ENCODE measurements at places on chromosomes 1 and 21.

- no peak for DNase-seq
Measured at GRCh38 chr1:190551638-190552037, 74.0 kb upstream of the BRINP3 start.

- DNase-seq = no peak
Measured at GRCh38 chr1:204145033-204145504, 6.8 kb downstream of the ETNK2 start.

DNA sequence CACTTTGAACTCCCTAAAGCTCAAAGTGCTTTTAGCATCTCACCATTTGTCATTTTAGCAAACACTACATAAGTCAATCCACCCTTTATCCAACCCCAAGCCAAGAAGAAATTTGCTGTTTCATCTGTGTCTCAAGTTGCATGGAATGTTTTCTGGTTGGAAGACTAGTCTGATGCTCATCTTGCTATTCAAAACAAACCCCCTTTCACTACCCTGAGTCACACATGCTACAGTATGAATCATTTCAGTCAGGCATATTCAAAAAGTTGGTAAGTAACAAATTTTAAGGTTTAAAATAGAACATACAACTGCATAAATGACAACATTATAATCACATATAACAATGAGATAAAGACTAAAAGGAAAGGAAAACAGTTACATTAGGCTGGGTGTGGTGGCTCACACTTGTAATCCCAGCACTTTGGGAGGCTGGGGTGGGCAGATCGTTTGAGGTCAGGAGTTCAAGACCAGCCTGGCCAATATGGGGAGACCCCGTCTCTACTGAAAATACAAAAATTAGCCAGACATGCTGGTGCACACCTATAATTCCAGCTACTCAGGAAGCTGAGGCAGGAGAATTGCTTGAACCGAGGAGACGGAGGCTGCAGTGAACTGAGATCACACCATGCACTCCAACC, 38.7 kb downstream of the DSTYK start:
- no peak for DNase-seq

DNA sequence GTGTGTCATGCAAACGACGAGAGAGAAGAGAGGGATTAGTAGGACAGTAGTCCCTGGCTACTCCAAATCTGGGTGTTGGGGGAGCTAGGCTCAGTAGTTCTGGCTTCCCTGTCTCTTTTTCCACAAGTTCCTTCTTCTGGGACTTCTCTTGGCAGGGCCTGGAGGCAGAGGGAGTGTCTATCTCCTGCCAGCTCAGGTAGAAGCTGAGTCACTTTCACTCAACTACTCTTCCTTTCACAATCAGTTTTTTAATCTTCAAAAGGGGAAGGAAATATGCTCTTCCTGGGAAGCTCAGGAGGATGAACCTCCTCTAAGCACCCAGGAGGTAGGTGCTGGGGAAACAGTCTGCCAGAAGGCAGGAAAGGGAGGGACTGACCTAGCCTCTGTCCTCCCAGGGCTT, 35.2 kb upstream of the MAGOH start:
- DNase-seq = no peak

DNA sequence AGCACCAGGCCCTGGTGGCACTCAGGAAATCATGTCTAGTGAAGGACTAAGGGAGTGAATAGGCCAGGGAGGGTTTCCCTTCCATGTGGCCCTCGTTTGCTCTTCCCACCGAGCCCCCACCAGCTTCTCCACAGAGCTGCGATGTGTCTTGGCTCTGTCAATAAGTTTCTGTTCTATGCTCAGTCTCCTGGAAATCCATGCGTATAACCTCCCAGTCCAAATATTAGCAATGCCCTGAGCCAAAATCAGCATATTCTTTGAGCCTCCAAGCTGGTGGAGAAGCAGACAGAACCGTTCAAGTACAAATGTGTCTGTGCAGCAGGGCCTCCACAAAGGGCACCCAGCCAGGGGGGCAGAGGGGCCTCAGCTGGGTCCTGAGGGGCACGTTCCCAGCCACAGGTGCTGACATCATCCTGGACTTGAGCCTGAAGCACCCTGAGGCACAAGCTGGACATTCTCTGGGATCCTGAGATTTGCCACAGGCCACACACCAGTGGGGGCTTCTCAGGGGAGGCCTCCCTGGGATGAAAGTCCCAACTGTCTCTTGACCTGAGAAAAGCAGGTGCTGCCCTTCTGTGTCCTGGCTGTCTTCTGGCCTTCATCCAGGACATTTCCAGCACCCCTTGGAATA, 350.5 kb upstream of the VAMP3 start:
- no peak for DNase-seq

GRCh38 chr1:233796146-233796783, 108.2 kb upstream of the SLC35F3 start:
- DNase-seq = no peak

DNA sequence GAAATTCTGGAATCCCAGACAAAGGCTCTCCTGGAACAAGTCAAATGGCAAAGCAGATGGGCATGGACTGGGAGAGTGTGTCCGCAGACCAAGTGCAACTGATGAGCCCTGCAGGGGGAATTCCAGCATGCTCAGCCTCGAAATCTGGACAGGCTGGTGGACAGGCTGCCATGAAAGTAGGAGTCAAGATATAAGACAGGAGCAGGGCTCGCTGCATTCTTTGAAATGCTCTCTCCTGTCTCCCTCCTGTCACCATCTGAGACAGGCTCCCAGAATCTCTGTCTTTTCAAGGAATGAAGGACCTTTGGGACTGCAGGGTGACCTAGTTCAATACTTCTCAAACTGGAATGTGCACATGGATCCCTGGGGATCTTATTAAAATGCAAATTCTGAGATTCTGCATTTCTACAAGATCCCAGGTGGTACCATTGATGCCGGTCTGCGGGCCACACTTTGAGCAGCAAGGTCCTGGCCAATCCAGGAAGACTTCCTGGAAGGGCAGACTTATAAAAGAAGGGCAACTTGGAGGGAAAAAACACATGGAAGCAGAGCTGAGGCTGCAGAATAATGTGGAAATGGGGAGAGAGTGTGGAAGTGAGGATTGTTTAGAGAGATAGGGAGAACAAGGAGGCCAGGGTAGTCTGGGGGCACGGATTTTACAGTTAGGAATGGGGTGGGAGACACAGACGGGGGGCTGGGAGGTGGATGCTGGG, 29.8 kb downstream of the TNNT2 start:
- DNase-seq = no peak

DNA sequence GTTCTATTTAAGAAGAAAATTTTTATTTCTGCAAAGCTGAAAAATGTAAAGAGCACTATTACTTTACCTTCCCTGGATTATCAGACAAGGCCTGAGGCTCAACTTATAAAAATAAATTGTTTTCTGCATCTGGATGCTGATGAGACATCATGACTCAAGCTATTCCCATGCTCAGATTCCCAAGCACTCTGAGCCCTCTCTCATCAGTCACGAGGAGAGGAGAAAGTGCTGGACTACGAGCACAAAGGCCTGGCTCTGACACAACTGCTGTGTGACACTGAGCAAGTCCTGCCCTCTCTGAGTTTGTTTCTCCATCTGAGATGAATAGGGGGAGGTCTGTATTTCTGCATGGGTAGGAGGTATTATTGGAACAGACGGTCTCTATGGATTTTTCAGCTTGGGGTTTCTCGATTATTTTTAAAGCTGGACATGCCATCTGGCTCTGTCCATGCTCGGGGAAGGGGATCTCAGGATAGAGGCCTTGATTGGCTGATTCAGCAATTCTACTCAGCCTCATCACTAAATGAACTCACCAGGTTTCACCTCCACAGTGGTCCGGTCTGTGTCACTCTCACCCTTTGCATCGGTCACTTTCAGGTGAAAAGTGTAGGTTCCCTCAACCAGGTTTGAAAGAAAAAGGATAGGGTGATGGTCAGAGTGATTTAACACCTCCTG, 107.7 kb downstream of the KIAA0319L start:
- DNase-seq = no peak

DNA sequence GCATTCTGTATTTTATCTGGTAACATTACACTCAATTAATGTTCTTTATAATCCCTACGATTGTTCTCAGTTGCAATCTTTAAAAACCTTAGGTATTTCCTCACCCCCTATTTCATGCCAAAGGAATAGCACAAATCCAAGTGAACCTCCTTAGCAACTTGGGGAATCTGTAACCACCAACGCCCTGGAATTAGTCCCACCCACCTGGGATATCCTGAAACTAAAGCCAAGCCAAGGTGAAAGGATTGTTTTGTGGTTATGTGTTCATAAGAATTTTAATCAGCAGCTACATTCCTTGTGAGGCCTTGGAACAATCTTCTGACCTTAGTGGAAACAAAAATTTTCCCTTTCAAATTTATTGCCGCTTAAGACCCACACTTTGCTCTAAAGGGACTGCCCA, 908.7 kb downstream of the TTLL7 start:
- no peak for DNase-seq

GRCh38 chr1:157748262-157748817, 28.6 kb downstream of the FCRL2 start:
- DNase-seq = no peak

GRCh38 chr1:114388432-114389003, 122.5 kb downstream of the TRIM33 start:
- no peak for DNase-seq

DNA sequence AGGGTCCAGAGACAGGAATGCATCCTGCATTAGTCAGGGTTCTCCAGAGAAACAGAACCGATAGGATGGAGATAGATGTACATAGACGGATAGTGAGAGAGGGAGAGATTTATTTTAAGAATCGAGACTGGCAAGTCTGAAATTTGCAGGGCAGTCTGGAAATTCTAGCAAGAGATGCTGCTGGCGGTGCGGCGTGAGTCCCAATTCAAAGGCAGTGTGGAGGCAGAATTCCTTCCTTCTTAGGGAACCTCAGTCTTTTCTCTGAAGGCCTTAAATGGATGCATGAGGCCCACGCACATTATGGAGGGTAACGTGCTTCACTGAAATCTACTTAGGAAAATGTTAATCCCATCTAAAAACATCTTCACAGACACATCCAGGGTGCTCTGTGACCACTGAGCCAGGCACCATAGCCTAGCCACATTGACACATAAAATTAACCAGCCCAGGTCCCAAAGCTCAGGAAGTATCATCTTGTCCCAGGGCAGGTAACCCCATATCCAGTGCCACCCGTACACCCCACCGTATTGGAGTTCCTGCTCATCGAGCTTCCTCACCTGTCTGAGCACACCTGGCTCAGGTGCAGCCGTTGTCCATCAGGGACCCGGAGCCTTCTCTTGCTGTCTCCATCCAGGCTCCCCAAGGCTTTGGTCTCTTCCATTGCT, 9.7 kb upstream of the PKNOX1 start:
- no peak for DNase-seq

- DNase-seq = no peak
Measured at GRCh38 chr1:145828367-145829026, 4.5 kb downstream of the POLR3C start.

GRCh38 chr1:30895944-30896660, 12.5 kb downstream of the SDC3 start:
- DNase-seq = no peak

DNA sequence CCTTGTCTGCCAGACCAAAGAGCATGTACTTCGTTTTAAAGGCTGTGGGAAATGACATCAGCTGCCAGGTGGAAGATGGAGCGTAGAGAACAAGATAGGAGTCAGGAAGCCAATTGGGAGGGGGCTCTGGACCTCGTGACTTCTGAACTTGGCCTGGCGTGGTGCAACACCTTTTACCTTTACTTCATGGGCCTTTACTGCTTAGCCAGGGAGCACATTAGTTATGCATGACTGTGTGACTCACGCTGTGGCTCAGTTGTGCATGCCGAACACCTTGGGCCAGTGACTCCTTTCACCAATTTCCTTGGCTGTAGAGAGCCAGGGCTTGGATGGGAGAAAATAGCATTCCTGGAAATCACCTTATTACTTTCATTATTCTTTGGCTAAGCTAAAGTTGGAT, 7.2 kb downstream of the XCL1 start:
- DNase-seq = no peak

DNA sequence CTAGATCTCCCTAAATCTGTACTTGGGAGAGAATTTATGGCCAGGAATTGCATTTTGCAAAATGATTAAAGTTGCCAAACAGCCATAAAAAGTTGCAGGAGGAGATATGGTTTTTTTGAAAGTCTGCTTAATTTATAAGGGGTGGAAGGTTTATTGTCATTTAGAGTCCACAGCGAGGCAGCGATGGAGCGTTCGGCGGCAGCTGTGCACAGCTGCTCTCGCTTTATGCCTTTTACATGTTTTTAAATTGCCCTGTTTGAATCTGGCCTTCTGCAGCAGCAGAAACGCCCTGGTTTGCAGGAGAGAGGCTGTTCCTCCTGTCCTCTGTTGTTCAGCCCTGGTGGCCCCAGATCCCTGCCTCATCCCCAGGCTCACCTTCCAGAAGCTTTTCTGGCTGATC, 144.9 kb upstream of the POU3F1 start:
- no peak for DNase-seq

Data from naive thymus-derived CD8-positive, alpha-beta T cell (primary cell).